ENCODE measurements at places on chromosomes 4 and X. TPM values are rescaled to one million over a fixed set of nuclear protein-coding genes. Genes with fewer than 3 reads are reported as not detected.
A peak's percentile ranks its signal among the peaks of the same experiment; 100 is the strongest.

- no peak for DNase-seq
Observed at GRCh38 chr4:106314960-106315359, 1.0 kb downstream of the TBCK start.

AMBN gene
- total RNA-seq: not detected

DNA sequence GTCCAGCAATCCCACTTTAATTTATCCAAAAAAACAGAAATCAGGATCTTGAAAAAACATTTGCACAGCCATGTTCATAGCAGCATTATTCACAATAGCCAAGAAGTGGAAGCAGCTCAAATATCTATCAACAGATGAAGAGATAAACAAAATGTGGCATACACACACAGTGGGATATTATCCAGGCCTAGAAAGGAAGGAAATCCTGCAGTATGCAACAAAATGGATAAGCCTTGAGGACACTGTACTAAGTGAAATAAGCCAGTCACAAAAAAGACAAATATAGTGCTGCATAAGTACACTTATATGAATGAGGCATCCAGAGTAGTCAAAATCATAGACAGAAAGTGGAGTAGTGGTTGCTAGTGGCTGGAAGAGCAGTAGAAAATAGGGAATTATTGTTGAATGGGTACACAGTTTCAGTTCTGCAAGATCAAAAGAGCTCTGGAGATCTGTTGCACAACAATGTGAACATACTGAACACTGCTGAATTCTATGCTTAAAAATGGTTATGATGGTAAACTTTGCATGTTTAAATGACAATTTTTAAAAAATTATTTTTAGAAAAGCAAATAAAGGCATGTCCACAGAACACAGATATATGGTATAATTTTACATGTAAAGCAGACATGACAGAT, 25.6 kb downstream of the CHM start:
- DNase-seq: no peak

DNA sequence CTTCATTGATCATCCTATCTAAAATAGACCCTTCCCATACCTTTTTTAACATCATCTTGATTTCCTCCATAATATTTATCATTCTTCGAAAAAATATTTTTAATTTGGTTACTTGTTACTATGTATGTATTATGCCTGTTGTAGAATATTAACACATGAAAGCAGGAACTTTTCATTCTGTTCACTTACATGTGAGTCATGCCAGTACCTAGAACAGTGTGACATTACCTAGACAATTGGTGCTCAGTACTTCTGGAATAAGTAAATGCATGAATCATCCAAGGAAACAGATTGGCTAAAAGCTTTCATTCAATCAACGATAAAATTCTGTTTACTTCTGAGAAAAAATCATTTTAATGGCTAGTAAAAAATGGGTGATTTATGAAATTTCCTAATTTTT, 76.4 kb downstream of the CXXC4 start:
- DNase-seq: no peak

DNA sequence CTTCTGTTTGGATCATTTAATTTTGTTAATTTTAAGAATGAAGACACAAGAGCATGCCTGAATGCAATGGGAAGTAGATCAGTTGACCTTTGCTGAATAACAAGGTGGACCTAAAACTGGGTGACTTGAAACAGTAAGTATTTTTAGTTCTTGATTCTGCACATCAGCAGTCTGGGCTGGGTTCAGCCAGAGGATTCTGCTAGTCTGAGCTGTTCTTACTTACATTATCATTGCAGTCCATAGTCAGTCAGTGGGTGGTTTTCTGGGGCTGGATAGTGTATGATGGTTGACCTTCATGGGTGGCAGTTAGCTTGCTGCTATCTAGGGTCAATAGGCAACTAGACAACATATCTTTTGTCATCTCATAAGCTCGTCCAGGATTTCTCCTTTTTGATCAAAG, 91.4 kb downstream of the HS3ST1 start:
- DNase-seq: no peak

AMELX gene
- total RNA-seq: not detected

NALF2 gene
- 0.10 TPM for total RNA-seq

RTL5 gene
- total RNA-seq: 7.3 TPM

VSIG1 gene
- total RNA-seq: not detected

GASK1B gene
- 119 TPM for total RNA-seq

CT45A10 gene
- total RNA-seq: not detected

AMTN gene
- total RNA-seq: not detected

- no peak for DNase-seq
Observed at GRCh38 chrX:131032354-131033230, 25.6 kb upstream of the ARHGAP36 start.

GRCh38 chr4:186650401-186651180, 73.1 kb downstream of the FAT1 start:
- no peak for DNase-seq

- no peak for DNase-seq
Observed at GRCh38 chrX:107630031-107630689, 1.9 kb downstream of the PRPS1 start.

DNA sequence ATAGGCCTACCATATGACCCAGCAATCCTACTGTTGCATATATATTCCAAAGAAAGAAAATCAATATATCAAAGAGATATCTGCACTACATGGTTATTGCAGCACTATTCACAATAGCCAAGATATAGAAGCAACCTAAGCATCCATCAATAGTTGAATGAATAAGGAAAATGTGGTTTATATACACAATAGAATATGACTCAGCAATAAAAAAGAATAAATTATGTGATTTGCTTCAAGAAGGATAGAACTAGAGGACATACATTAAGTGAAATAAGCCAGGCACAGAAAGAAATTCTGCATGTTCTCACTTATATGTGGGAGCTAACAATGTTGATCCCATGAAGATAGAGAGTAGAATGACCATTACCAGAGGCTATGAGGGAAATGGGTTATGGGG, 13.1 kb upstream of the FHIP1A start:
- DNase-seq: no peak

GRCh38 chr4:120065974-120066516, 603 bp downstream of the MAD2L1 start:
- DNase-seq: no peak

- DNase-seq: no peak
Observed at GRCh38 chr4:97074531-97074930, 1068.7 kb downstream of the STPG2 start.

USP26 gene
- not detected for total RNA-seq

DNA sequence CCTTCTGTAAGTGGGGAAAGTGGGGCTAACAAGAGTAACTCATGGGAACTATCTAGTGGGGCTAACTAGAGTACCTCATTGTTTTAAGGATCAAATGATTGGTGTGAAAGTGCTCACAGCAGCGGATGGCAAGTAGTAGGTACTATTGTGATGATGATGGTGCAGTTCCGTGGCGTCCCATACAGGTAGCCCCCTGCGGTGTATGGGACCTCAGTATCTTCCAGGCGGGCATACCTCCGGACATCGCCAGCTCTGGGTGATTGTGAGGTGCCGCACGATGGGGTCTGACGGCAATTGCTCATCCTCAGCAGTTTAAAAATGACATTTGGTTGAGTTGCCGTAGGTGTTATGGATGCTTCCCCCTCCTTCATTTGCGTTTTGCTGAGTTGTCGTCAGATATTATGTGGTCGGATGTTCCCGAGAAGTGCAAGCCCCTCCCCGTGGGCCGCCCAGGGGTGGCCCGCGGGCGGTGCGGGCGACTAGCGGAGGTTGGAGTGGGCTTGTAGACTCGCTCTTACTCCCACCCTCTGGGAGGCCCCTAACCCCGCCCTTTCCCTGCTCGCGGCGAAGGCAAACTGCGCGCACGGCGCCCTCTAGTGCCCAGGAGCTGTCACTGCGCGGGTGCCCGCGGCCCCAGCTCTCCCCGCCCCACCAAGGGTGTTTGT, 18.3 kb upstream of the GPR101 start:
- peak; percentile 72 for DNase-seq

GRCh38 chr4:2931512-2932301, 31.5 kb downstream of the NOP14 start:
- DNase-seq: no peak

- no peak for DNase-seq
Observed at GRCh38 chr4:78667325-78667724, 108.8 kb upstream of the BMP2K start.

DNA sequence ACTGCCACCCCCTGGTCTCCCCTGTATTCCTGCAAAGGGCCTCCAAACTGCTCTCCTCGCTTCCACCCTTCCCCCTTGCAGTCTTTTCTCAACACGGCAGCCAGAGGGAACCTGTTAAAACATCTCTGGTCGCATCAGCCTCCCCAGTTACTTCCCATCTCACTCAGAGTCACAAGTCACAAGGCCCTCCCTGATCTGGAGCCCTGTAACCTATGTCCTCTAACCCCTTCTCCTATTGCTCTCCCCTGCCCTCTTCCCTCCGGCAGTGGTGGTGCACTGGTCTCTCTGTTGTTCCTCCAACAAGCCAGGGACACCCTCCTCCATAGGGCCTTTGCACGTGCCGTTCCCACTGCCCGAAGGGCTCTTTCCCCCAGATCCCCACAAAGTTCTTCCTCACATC, 73.2 kb downstream of the SH3KBP1 start:
- no peak for DNase-seq

RBM47 gene
- total RNA-seq: 31.6 TPM

DNA sequence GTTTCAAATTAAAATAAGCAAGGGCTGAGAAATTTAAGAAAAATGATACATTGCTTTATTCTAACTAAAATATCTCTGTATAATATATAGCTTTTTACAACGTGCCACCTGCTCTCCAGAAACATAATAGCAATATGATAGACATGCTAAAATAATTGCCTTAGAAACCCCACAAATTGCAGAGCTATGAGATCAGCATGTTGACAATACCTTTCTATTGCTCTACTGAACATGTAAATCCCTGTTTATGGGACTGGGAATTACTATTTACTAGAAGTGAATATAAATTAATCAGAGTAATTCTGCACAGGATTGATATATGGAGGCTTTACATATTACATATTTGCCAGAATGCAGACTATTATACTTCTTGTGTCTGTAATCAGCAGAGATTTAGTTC, 1831.1 kb upstream of the IGFBP7 start:
- DNase-seq: no peak

GRCh38 chr4:173091958-173092357, 76.7 kb upstream of the GALNT7 start:
- no peak for DNase-seq

DNA sequence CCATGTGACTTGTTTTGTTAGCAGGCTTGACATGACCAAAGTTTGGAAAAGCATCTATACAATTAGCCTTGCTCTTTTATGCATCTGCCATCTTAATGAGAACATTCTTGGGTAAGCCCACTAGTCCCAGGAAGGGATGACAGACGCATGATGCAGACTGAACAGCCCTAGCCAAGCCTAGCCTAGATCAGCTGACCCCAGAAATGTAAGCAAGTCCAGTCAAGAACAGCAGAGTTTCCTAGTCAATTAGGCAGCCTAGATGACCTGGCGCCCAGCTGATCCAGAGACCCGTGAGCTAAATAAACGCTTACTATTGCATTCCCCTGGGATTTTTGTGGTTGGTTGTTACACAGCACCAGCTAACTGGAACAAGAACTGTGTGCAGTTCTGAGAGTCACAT, 457.9 kb downstream of the BCOR start:
- DNase-seq: no peak

IBSP gene
- not detected for total RNA-seq

DNA sequence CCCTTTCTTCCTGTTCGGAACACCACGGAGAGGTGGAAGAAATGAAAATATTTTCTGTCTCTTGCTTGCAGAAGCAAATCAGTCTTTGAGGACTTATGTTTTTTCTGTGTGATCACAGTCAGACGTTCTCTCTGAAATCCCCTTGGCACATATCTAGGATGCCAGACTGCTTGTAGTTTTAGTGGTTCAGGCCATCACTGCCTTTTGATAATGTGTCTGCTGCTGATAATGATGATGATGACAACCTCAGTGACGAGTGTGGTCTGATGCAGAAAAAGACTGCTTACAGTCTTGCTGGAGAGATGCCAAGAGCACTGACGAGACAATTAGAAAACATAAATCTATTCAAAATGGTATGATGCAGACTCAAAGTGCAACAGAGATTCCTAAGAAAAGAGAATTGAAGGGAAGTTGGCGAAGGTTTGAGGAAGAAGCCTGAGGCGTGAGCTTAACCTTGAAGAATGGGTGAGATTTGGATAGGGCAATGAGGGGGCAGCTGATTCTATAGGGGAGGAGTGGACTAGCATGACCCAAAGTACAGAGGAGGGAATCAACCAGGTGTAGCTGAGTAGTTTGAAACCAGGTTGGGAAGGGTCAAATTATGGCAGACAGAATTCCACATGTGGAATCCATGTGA, 7.9 kb downstream of the RAB33A start:
- no peak for DNase-seq

STAP1 gene
- total RNA-seq: 0.21 TPM

DNA sequence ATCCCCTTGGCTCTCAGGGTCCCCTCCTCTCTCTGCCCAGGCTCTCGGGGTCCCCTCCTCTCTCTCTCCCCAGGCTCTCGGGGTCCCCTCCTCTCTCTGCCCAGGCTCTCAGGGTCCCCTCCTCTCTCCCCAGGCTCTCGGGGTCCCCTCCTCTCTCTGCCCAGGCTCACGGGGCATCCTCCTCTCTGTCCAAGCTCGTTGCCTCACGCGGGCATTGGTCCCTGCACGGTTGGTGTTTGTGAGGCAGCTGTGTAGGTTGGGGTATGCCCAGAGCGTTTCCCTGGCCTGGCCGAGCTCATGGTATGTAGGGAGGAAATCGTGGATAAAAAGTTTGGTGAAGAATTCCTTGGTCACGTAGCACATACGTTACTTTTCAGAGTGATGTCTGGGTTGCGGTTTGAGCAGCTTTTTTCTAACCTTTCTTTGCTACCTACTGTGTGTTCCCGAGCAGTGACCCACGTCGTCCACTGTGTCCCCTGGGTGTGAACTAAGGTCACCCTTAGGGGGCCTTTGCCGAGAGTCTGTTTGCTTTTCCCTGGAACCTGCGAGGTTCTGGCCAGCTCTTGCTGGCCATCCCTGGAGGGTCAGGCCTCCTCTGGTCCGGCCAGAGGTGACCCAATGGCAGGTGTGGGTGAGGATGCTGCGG, 36.6 kb downstream of the PCGF3 start:
- DNase-seq: no peak

- no peak for DNase-seq
Observed at GRCh38 chrX:148540671-148541583, 40.5 kb downstream of the AFF2 start.

- DNase-seq: peak; percentile 66
Observed at GRCh38 chr4:15149839-15150592, 147.7 kb downstream of the CPEB2 start.

DNA sequence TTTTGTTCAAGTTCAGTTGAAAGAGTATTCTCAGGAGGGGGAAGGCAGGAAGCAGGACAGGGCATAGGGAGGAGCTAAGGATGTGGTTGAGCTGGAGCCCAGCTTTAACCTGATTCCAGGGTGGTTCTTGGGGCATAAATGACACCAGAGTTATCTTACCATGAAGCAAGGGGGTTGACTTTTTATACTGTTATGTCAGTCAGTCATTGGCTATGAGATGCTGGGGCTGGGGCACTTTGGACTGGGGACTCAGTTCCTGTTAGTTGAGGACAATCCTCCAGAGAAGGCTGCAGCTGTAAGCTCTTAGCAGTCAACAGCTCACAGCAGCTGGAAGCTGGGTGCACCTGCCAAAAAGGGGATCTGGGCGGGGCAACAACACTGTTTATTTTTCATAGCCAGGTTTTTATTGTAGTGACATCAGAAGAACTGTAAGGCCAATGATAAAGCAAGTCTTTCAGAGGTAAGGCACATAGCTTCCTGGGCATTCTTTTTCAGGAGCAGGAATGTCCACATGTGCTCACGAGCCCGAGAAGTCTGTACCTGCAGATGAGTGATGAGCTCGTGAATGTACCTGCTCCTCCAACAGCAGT, 78.5 kb downstream of the MID1IP1 start:
- DNase-seq: peak; percentile 82

ASMT gene
- not detected for total RNA-seq

TMEM271 gene
- total RNA-seq: 0.41 TPM

SRPX gene
- 85.9 TPM for total RNA-seq

All from tongue (tissue), 3 donors.